Left lobe of liver (tissue), 2 donors: ENCODE measurements at places on chromosomes 3 and 15. TPM values are rescaled to one million over a fixed set of nuclear protein-coding genes. Genes with fewer than 3 reads are reported as not detected.
A peak's percentile ranks its signal among the peaks of the same experiment; 100 is the strongest.

GRCh38 chr3:53101956-53102355 is 28.3 kb downstream of the RFT1 start:
- DNase-seq: no peak

DNA sequence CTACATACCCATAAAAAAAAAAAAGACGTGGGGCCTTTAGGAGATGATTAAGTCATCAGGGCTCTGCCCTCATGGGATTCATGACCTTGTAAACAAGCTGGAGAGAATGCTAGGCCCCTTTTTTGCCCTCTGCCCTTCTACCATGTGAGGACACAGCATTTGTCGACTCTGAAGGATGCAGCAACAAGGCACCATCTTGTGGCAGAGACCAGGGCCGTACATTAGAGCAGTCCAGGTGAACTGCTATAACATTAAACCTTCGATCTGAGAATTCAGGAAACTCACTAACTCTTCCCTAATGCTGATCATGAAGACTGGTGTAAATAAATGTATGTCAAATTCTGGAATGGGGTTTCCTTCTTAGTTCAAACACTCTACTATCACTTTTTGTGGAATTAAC is 30.7 kb upstream of the SIAH2 start:
- DNase-seq: no peak

The CD96 gene
- total RNA-seq: 0.40 TPM

The ECE2 gene
- total RNA-seq: not detected

The KCNMB3 gene
- total RNA-seq: 1.7 TPM

The NCK1 gene
- 19.0 TPM for total RNA-seq

DNA sequence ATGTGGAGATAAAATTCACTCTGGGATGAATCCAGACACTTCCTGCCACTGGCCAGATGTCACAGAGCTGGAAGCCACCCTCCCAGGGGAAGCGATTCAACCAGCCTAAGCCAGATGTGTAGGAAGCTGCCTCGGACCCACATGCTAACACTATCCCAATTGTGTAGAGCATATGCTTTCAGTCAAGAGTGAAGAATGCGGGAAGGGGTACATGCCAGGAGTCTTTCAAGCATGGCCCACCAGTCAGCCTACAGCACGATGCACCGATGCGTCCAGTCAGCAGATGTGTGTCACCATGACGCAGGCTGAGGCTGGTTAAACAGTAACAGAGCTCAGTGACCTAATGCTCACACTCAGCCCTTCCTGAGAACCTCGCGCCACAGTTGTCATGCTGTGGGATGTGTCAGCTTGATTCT is 38.8 kb upstream of the BNC1 start:
- no peak for DNase-seq

- DNase-seq: no peak
Observed at GRCh38 chr3:150370122-150370602, 37.9 kb upstream of the TSC22D2 start.

DNA sequence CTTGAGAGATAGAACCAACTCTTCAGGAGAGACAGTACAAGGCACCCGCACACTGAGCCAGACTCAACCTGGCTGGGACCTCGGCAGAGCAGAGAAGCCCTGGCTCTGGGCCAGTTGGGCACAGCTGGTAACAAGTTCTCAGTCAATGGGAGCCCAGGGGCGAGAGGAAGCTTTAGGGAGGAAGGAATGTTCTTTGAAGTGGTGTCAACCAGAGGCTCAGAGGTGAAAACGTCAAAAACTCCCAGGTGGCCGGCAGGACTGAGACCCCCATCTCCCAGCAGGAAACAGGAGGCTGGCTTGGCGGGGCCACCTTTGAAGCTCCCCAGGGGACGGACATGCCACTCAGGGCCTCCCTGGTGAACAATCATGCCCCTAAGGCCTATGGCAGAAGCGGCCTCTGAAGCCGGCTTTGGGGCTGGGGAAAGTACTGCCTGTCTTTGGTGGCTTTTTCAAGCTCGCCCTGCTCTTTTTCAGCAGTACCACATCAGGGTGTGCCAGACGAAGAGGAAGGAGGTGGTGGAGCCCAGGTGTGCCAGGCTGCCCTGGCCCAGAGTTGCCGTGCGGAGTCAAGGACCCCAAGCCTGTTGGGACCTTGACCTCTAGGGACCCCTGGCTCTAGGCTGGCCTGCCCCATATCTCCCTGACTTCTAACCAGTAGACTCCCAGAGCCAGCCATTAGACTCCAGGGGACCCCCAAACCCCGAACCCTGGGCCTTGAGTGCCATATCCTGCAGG is 16.7 kb upstream of the TBC1D21 start:
- DNase-seq: peak; percentile 35

The ZBTB38 gene
- total RNA-seq: 26.6 TPM

- no peak for DNase-seq
Observed at GRCh38 chr3:149321640-149322039, 11.8 kb downstream of the TM4SF18 start.

The TP63 gene
- 0.05 TPM for total RNA-seq

- no peak for DNase-seq
Observed at GRCh38 chr3:80213086-80213485, 445.3 kb upstream of the ROBO1 start.

GRCh38 chr15:38895326-38896255 is 331.0 kb upstream of the RASGRP1 start:
- no peak for DNase-seq

The ERC2 gene
- total RNA-seq: not detected

DNA sequence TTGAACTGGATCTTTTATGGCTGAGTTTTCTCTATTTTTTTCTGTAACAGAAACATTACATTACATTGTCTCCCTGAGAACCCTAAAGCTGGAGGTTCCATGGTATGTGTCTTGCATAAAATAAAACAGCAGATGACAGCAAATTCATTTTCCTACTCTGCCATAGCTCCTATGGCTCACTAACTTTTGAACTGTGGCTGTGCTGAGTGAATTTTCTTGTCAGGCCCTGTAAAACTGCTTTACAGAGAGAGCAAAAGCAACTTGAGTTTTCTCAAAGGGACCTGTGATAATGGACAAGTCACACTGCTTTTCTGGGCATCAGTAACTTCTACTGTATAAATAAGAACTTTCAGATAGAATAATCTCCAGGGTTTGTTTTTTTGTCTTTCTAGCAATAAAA is 129.9 kb upstream of the TSC22D2 start:
- no peak for DNase-seq

DNA sequence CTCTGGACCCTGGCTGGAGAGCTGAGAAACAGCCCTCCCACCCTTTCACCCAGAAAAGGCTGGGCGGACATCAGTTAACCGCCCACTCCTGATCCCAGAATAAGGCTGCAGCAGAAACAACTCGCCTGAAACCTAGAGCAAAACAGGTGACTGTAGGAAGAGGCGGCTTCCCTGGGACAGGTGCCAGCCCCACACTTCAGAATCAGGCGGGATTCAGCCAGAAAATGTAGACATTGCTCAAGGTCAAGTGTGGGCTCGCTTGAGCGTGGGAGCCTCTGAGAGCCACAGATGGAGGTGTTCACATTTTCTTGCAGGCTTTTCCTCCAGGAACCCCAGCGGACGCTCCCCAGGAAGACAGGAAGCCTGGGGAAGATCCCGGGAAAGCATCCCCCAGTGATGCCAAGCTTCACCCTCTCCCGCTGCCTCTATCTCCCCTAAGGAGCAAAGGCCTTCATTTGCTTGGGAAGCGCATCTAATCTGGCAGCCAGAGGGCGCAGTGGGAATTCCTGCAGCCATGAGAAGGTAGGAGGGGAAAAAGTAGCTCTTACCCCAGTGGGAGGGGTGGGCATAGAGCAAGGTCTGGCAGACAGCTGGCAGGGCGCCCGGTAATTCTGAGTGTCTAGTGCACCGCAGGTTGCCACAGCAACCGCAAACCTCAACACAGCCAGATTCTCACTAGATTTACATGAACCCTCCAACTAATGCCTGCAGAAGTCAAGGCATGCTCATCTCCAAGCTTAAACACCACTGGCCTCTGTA is 77.7 kb downstream of the OCA2 start:
- peak; percentile 88 for DNase-seq

GRCh38 chr15:36658312-36658711 is 78.9 kb downstream of the CDIN1 start:
- no peak for DNase-seq

- DNase-seq: no peak
Observed at GRCh38 chr3:21954709-21955108, 203.7 kb upstream of the ZNF385D start.

- DNase-seq: no peak
Observed at GRCh38 chr3:150114873-150115540, 144.3 kb upstream of the PFN2 start.

- no peak for DNase-seq
Observed at GRCh38 chr3:42873221-42873982, 2.3 kb downstream of the CYP8B1 start.

DNA sequence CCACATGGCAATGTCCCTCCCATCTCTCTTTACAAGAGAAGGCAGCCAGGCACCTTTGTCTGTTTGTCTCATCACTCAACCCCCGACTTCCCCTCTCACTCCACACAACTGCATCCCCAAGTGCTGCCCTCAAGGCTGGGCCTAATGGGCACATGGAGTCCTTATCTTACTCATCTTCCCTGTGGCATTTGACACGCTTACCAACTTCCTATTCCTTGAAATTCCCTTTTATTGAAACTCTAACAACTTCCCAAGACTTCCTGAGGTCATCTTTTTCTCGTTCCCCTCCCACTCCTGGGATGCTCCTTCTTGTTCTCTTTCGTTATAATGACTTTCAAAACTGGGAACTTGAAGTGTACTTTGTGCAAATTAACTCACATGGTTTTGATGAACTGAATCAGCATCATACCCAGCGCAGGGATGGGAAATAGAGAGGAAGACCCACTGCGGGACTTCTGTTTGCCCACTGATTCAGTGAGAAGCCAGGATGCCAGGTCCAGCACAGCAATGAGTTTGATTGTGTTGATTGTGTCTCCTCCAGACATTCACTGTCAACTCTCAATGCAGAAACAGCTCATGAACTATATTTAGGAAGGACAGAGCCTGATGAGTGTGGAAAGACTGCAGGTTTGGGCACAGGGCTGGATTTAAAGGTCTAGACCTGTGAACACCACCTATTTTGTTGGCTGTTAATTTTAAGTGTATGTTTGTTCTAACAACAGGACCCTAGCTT is 104.7 kb upstream of the TNIK start:
- DNase-seq: no peak

- no peak for DNase-seq
Observed at GRCh38 chr15:95131131-95131556, 899.8 kb downstream of the MCTP2 start.

DNA sequence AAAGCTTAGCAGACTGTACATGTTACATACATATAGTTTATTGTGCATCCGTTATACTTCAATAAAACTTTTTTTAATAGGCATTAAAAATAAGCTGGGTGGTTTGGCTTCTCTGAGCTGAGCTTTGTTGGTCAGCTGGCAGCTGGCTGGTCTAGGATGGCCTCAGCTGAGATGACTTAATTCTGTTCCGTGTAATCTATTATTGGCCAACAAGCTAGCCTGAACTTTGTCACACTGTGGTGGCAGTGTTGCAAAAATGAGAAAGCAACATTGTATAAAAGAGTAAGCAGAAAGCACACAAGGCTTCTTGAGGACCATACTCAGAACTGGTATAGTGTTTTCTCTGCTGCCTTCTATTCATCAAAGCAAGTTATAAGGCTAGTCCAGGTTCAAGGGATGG is 45.2 kb downstream of the CGGBP1 start:
- DNase-seq: peak; percentile 59

DNA sequence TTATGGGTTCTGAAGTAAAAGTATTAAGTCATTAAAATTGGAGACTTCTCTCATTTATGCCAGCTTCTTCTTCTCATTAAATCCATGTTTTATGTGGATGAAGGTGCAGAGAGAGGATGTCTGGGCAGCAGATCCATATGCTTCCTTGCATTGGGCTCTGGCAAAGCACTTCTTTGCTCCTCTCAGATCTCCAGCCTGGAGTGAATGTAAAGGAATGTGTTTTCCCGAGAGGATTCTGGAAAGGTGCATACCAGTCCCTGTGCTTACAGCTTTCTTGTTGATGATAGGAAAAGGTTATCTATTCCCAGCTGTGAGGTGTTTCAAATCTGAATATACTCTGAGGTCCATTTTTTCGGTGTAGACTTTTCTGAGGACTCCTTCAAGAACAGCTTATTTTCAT is 79.9 kb upstream of the PEX5L start:
- DNase-seq: no peak

DNA sequence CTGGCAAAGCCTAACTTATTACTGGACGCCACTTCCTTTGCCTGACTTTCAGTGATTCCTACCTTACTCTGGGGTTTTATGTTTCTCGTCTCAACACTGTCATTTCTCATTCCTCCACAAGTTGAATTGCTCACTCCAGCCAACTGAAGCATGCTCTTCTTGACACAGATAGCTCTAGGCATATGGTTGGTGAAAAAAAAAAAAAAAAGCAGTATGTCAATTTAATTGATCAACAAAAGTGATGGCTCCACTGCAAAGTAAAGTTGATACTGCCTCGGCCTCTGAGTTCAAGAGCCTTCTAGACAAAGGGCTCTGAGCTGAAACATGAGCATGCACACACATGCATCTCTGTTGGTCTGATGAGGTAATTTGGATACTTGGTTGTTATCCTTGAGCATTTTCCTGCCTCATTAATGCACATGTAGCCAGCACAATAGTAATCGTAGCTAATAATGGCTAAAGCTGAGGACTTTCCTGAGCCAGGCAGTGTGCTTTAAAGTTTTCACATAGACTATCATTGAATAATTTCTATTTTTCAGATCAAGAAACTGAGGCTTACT is 21.4 kb upstream of the UBE2Q2 start:
- no peak for DNase-seq

The TPRG1 gene
- total RNA-seq: 33.3 TPM

The MNS1 gene
- 0.20 TPM for total RNA-seq

DNA sequence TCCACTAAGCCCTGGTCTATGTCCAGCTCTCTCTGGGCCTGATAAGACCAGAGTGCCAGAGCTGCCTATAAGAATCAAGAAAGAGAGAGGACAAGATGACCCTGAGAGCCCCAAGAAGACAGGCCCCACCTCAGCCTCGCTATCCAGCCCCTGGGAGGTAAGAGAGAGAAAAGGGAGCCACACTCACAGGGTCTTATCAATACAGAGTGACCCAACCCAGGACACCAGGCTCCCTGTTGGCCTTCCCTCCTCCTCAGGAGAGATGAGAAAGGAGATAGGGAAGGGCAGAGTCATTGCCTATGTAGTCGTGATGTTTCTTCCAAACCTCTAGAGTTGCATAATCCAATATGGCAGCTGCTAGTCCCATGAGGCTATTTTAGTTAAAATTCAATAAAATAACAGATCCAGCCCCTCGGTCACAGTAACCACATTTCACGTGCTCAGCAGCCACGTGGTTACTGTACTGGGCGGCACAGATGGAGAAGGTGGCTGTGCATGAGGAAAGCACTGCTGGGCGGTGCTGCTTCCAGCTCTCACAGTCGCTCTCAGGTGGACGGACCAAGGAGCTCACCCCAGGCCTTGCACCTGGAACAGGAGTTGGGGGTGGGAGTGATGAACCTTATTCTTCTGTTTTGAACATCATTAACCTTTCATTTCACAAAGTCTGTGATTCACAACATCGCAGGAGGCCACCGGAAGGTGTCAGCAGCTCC is 525.8 kb downstream of the SHQ1 start:
- DNase-seq: no peak
